Activated CD4-positive, alpha-beta T cell treated with anti-CD3 and anti-CD28 coated beads, Interleukin-2, Interleukin-6, amounts not matched to agents 100 ng/mL and 50 ng/mL, durations not matched to agents 16 hours and 8 hours (primary cell): ENCODE measurements at places on chromosomes 12 and 14.

DNA sequence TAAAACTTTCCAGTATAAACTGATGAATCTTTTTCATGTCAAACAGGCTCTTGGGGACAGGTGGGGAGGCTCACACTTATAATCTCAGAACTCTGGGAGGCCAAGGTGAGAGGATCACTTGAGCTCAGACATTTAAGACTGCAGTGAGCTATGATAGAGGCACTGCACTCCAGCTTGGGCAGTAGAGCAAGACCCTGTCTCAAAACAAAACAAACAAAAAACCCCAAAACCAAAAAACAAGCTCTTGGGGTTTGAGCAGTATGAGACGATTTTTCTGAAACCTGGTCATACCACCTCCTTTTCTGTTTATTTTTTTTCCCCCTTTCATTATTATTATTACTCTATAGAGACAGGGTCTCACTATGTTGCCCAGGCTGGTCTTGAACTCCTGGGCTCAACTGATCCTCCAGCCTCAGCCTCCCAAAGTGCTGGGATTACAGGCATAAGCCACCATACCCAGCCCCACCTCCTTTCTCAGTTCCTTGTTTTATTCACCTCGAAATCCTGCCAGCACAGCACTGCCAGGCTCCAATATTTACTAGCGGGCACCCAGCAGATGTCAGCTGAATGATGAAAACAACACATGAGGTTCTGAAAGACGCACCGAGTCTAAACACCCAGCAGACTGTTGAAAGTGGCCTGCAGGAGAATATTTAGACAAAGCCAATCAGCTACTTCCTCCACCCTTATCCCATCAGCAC is 19.5 kb upstream of the CDK17 start:
- DNase-seq, result peak; percentile 56

DNA sequence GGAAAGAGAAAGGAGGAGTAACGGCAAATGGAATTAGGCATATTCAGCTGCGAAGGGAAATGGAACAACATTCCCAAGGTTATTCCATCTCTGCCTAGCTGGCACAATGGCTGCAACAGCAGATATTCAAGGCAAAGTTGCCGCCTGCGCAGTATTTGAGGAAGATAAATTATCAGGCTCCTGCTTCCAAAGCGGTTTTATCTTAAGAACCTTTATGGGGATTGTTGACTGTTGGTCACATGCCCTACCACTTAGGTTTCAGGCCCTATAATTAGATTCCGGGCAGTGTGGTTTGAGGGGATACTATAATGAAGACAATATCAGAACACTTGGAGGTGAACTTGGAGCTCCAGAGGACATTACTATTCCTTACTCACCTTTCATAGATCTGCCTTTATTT is 99.7 kb downstream of the FGD4 start:
- DNase-seq, result no peak

GRCh38 chr14:63652406-63652805 is 10.7 kb upstream of the WDR89 start:
- DNase-seq, result peak; percentile 35

- no peak for DNase-seq
Measured at GRCh38 chr14:91891101-91891500, 23.8 kb upstream of the TC2N start.

GRCh38 chr12:97151481-97151880 is 244.4 kb downstream of the NEDD1 start:
- no peak for DNase-seq

DNA sequence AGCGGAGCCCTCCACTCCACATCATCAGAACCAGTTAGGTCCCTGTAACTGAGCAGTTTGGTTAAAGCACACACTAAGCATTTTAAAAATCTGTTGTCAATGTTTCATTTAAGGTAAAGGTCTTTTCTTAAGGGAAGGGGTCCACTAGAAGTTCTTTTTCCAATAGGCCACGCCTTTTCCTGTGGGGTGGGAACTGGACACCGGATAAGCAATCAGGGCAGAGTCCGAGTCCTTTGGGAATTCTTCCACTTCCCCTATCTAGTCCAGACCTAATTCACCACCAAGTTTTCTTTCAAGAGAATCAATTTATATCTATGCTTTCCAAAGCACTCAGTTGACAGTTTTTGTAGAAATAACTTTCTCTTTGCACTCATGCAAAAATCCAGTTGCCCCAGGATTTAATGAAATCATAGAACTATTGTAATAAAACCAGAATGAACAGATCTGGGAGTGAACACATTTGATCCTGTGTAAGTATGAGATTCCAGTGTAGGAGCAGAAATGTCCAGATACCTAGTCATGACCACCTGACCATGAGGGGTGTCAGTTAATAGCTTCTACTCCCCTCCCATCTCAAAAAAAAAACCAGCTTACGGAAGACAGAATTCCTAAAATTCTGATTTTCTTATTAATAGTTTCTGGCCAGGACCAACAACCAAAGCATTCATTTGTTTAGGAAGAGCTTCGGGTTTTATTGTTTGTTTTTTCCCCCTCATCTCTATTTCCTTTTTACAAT is 11.7 kb downstream of the VPS37B start:
- DNase-seq, result no peak

DNA sequence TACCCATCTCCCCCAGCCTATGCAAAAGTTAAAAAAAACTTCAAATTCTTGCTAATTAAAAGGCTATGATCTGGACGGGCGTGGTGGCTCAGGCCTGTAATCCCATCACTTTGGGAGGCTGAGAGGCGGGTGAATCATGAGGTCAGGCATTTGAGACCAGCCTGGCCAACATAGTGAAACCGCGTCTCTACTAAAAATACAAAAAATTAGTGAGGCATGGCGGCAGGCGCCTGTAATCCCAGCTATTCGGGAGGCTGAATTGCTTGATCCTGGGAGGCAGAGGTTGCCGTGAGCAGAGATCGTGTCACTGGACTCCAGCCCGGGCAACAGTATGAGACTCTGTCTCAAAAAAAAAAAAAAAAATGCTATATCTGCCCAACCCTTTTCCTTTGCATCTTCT is 925.4 kb downstream of the GALC start:
- DNase-seq, result no peak

DNA sequence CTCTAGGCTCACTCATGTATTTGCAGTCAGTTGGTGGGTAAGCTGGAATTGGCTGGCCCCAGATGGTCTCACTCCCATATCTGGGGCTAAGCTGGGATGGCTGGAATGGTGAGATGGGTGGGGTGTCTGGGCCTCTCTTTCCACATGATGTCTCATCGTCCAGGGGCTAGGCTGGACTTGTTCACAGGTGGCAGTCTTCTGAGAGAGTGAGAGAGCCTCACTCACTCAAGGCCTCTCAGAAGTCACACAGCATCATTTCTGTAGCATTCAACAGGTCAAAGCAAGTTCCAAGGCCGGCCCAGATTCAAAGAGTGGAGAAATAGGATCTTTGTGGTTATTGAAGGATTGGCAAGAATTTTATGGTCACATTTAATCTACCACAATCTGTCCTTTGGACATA is 102.7 kb downstream of the UNC79 start:
- no peak for DNase-seq

GRCh38 chr14:87992718-87993628 is at the start of gene GALC:
TSS of gene GALC (minus strand) at chr14:87993182. CDS start at chr14:87993164, 18 bp downstream.
- DNase-seq, result peak; percentile 98

GRCh38 chr12:26691234-26691970 is 141.6 kb downstream of the ITPR2 start:
- peak; percentile 3 for DNase-seq

DNA sequence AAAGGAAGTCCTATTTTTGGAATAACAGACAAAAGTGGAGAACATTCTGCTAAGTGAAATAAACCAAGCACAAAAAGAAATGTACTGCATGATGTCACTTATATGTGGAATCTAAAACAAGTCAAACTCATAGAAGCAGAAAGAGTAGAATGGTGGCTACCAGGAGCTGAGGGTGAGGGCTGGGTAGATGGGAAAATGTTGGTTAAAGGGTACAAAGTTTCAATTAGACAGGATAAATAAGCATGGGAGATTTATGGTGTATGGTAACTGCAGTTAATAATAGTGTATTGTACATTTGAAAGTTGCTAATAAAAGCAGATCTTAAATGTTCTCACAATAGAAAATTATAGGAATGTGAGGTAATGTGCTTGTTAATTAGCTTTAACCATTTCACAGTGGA is 12.8 kb downstream of the LUM start:
- no peak for DNase-seq

DNA sequence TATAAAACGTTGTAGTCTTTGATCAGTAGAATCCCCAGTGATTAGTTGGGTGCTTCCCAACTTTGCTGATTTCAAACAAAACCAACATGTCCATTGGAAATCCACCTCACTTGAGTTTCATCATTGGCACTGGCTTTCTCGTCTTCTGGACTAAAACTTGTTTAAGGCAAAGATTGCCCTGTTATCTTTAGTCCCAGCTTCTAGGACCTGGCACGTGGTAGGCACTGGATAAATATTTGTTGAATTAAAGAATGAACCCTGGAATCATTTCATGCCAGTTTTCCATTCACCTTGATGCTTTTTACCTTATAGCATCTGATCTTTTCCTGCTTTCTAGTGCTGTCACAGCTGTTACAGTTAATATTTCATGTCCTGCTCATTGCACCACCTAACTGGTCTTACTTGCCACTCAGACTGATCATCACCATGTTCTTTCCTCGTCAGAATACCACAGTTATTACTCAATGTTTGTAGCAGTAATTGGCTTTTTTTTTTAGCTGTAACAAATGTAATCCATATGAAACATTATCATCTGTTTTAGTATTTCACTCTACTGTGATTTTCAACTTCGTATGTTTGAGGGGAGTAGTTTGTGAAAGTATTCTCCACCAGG is 7.3 kb upstream of the C12orf50 start:
- DNase-seq, result peak; percentile 30

DNA sequence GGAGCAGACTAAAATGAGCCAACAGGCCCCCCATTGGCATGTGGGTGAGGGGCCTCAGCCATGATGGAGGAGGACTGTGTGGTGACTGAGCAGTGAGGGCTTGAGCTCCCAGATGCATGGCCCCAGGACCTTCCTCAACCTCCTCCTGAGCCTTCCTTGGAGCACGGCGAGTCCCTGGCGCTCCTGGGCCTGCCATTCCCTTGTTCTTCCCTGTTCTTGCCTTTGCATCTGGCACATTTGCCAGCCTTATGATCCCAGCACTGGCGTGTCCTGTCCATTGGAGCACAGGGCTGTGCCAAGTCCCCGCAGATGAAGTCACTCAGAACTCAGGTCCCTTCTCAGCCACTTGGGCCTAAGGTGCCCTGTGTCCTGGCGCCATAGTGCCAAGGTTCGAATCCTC is 40.3 kb upstream of the MEG3 start:
- DNase-seq, result no peak

DNA sequence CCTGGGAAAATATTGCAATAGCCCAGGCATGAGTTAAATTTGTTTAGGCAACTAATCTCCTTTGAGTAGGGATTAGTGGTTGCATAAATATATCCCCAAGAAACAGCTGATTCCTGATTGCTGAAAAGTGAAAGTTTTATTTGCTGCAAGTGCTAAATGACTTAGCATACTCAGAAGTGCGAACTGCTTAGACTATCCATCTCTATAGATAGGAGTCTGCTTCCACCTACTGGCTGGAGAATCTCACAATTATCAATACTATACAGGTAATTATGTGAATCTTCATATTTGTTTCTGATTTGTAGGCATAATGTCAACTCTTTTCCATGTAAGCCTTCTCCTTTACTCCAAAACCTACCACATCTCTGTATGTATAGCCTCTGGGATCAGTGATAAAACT is 12.0 kb upstream of the SLCO1B3 start:
- DNase-seq, result peak; percentile 1

DNA sequence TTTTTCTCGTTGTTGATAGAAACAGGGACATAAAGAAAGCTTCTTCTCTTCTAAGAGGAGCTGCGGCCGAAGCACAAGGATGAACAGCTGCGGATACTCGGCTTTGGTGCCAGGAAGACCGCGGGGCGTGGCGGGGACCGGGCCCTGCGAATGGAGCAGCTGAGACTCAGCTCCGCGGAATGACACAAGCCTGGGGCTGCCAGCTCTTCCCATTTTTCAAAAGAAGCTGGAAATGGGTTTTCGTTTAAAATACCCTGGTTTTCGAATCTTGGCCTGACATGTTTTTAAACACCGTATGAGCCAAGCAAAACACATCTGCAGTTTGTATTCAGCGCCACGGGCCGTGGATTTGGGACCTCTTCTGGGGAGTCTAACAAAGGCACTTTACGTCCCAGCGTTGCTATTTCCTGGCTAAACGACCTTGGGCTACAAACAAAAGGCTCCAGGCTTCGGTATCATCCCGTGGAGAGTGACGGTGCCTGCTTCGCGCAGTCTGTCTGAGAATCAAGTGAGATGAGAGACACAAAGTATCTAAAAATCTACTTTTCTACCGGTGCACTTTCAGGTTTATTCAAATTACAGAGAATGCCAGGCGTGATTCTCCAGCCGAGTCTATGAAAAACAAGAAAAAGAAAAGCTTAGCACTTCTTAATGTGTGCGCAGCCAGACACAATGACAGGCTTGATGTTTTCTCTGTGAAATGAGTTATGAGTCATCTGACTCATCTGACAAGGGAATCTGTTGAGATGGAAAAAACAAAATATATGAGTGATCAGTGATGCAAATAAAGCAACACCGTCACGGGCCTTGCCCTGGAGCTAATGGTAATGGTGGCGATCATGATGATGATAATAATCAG is 114.0 kb upstream of the TMEM132D start:
- DNase-seq, result no peak
